ENCODE measurements at places on chromosomes 12 and 14. TPM values are rescaled to one million over a fixed set of nuclear protein-coding genes. Genes with fewer than 3 reads are reported as not detected.

Gene MLH3
- total RNA-seq: 24.0 TPM

Gene TTC9
- 0.13 TPM for total RNA-seq

Gene CLEC4A
- total RNA-seq: 0.14 TPM

Gene POLR3B
- total RNA-seq: 18.4 TPM

Gene CHST11
- total RNA-seq: 11.8 TPM

Gene TAS2R10
- 1.1 TPM for total RNA-seq

Gene SERPINA10
- not detected for total RNA-seq

Gene ITFG2
- 21.4 TPM for total RNA-seq

Data from thoracic aorta endothelial cell (primary cell).